Activated CD8-positive, alpha-beta memory T cell treated with anti-CD3 and anti-CD28 coated beads for 4 hours (primary cell): ENCODE measurements at places on chromosomes 11 and 22.

- DNase-seq: no peak
Measured at GRCh38 chr11:11461473-11461872, 108.4 kb upstream of the CSNK2A3 start.

GRCh38 chr11:128497061-128497775 is 90.1 kb downstream of the ETS1 start:
- no peak for DNase-seq

DNA sequence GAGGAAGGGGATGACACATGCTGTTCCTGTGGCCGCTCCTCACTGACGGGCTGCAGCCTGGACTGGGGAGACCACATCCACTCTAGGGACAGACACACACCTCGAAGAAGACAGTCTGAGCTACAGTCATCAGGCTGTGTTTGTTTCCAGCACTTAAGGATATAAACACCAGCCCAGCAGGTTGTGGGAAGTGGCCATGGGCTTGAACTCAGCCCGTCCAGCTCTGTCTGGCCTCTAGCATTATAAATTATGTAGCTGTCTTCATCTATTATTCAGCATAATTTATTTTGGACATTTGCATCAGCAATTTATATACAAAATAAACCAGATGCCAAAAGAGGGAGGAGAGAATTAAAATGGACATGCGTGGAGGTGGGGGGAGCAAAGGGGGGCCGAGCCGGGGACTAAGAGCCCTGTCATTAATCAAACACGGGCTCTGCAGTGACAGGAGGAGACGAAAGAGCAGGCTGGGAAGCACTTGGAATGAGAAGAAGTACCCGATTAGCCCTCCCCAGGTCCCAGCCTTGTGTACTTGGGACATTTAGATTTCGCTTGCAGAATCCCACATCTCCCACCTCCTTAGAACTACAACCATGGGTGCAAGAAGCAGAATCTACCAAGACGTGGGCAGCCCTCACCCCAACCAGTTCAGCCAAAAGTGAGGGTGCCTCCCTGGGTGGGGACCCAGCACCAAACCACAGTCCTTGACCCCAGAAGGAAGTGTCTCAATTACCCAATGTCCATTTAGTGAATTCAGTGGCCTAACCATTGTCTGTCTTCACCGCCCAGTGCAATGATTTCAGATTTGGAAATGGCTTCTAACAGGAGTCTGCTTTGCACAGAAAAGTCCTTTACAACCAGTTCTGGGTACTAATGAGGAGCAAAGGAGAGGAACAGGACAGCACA is 309.6 kb downstream of the OPCML start:
- DNase-seq: no peak

- no peak for DNase-seq
Measured at GRCh38 chr11:120516461-120517389, 5.2 kb downstream of the GRIK4 start.

GRCh38 chr11:56750190-56750589 is 1.7 kb upstream of the OR9G4 start:
- no peak for DNase-seq

GRCh38 chr22:35891442-35891841 is 137.2 kb downstream of the RBFOX2 start:
- DNase-seq: no peak

- no peak for DNase-seq
Measured at GRCh38 chr11:86374586-86374985, at the start of gene CCDC81. Gene CCDC81 (plus strand): TSS chr11:86374887. CDS start chr11:86375164, 277 bp downstream.

DNA sequence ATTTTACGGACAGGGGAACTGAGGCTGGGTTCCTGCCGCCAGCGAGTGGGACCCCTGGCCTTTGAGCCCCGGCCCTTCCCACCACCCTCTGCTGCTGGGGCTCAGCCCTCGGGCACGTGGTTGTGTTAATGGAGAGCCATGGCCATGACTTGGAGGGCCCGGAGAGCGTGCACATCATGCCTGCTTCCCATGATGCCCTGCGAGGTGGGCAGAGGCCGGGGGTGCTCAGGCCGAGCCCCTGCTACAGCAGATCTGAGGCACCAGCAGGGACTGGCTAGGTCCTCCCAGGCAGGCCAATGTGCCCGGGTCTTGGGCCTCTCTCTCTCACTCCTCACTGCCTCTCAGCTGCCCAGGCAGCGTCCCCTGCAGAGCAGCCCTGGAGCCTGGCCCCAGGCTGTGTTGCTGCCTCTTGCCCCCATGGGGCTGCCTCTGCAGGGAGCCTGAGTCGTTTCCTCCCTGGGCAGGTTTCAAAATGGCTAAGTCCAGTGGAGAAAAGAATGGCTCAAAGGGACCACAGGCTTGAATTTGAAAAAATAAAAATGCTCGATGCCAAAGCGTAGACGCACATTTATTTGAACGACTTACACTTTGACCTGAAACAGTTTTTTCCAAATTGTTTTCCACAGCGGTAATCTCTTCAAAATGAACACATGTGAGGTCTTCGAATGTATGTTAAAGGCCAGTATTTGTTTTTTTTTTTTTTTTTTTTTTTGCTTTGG is 72.6 kb upstream of the CLDN5 start:
- DNase-seq: no peak

DNA sequence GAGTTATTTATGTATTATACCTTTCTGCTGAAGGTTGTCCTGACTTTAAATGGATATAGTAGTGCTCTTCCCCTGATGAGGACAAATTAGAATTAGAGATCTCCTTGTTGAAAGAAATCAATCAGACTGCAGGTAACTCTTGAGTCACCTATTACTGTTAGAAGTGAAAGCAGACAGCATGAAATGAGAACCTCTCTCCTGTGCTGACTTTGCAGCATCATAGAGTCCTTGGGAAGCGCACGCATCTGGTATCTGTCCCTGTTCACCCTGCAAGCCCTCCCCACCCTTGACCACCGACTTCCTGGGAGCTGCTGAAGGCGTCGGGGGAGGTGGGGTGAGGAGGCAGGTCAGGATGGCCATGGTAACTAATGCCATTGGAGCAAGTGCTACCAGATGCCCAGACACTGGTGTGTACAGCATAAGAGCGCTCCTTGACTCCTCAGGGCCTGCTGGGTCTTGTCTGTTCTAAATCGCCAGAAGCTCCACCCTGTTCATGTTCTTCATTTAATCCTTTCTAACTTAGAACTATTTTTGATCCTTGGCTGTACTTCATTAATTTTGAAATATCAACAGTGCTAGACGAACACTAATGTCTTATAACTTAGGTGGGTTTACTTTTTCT is 143.9 kb downstream of the WNT7B start:
- DNase-seq: no peak

DNA sequence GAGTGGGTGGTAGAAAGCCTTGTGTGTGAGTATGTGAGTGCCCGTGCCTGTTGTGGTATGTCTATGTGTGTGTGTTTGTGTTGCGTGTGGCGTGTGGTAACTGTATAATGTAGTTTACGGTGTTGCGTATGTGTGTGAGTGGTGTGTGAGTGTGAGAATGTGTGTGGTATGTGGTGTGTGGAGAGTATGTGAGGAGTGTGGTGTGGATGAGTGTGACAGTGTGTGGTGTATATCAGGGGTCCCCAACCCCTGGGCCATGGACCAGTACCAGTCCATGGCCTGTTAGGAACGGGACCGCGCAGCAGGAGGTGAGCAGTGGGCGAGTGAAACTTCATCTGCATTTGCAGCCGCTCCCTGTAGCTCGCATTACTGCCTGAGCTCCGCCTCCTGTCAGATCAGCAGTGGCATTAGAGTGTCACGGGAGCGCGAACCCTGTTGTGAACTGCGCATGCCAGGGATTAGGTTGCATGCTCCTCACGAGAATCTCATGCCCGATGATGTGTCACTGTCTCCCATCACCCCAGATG is 5.7 kb downstream of the UPK3A start:
- DNase-seq: no peak

DNA sequence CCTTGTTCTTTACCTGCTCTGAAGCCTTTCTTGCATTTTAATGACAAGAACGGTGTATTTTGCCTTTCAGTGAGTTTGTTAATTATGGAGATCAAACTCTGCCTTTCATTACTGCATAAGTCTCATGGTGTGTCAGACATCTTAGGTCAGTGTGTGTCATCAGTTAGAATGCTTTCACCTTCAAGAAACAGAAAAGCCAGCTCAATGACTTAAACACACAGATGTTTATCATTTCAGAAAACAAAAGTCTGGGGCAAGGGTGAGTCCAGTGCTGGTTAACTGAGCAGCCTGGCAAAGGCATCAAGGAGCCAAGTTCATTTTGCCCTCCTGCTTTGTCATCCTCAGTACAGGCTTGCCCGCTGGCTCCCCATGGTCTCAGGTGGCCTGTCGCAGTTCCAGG is 54.5 kb downstream of the PACS1 start:
- DNase-seq: no peak

- DNase-seq: no peak
Measured at GRCh38 chr11:37107415-37107814, 509.4 kb upstream of the RAG2 start.

DNA sequence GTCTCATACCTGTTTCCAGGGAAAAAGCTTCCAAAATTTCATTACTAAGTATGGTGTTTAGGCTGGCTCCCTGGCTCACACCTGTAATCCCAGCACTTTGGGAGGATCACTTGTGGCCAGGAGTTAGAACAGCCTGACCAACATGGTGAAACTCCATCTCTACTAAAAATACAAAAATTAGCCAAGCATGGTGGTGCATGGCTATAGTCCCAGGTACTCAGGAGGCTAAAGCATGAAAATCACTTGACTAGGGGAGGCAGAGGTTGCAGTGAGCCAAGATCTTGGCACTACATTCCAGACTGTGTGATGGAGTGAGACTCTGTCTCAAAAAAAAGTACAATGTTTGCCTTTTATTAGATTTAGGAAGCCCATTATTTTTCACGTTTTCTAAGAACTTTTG is 331.5 kb upstream of the CCDC90B start:
- DNase-seq: no peak

DNA sequence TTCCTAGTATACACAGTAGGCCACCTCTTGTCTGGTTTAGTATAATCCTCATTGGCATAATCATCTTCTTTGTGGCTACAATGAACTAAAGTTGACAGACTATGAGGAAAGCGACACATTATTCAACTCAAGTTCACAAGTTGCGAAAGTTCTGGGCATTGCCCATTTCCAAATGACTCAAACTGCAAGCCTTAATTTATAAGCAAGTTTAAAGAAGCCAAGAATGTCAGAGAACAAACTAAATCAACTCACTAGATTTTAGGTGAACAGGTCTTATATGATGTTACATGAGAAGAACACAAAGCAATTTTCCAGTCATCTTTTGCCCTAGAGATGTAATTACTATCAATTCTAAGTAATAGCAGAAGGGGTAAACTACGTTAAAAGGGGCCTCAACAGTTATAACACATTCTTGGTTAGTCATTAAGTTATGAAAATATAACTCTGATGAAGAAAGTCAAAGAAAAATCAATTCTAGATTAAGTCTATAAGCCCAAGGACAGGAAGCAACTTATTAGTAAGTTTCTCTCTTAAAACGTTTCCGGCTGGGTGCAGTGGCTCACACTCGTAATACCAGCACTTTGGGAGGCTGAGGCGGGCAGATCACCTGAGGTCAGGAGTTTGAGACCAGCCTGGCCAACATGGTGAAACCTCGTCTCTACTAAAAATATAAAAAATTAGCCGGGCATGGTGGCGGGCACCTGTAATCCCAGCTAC is 21.5 kb downstream of the PICALM start:
- no peak for DNase-seq

GRCh38 chr11:77047007-77047927 is 13.1 kb downstream of the B3GNT6 start:
- peak; percentile 65 for DNase-seq

DNA sequence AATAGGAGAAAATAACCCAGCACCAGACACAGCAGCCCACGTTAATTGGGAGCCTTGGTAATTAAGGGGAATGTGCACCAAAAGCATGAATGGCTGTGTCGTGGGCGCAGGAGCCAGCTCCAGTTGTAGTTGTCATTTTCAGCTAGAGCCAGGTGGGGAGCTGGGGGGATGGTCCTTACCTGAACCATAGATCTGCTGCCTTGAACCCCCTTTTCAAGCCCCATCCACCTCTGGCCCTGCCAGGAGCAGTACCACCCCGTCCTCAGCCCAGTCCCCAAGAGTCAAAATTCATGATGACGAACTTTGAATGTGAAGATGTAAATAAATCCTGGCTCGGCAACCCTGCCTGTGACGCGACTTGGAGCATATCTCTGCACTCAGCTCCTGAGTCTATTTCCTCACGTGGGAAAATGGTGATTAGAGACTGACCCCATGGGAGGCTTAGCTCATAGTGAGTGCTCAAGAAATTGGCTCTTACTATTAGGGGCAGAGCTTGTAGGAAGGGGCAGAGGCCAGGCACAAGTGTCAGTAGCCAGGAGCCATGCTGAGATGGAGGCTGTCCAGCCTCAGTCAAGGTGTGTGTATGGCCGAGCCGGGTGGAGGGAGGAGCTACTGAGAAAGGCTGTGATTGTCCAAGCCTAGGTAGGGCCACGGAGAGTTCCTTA is 794 bp upstream of the FXYD6 start:
- DNase-seq: no peak

DNA sequence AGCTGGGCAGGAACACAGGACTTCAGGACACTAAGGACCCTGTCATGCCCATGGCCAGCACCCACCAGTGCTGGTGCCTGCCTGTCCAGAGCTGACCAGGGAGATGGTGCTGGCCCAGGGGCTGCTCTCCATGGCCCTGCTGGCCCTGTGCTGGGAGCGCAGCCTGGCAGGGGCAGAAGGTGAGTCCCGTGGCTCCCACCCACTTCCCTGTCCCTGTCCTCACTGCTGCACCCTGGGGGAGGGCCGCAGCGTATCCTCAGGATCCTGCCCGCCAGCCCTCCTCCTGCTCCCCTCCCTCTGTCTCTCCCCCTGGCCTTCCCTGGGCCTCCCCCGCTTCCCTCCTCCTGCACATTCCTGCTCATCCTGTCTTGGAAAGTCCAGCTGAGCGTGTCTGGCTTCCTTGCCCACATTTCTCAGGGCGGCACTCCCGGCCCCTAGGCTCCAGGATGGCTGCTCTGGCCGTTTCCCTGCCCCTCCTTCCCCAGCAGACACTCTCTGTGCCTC is 8.7 kb downstream of the CSF2RB start:
- DNase-seq: no peak

DNA sequence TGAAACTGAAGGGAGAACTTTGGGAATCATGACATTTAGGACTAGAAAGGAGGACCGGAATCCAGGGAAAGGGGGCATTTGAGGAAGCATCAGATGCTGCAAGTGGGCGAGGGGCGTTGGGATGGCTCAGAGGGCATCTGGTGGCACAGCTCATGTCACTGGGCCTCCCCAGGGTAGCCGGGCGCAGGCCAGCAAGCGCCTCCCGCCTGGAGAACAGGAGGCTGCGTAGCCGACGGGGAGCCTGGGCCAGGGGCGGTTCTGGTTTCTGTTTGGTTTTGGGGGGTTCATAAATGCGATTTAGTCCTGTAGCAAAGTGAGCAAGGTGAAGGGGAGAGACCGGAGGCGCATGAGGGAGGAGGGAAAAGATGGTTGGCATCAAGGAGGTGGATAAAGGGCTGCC is 443 bp upstream of the ST14 start:
- DNase-seq: no peak

GRCh38 chr11:47388697-47389576 is 10.6 kb upstream of the SPI1 start:
- no peak for DNase-seq

GRCh38 chr11:45316258-45316657 is 30.1 kb upstream of the SYT13 start:
- DNase-seq: no peak

GRCh38 chr11:111135778-111136570 is 109.6 kb upstream of the POU2AF2 start:
- DNase-seq: no peak
